ENCODE measurements at places on chromosomes 2 and 18. TPM values are rescaled to one million over a fixed set of nuclear protein-coding genes. Genes with fewer than 3 reads are reported as not detected.

- H3K27ac ChIP-seq, result no peak overlapping the region
- H3K27me3 ChIP-seq, result no peaks in the 10 kb centered on the region
- no peak overlapping the region for H3K4me3 ChIP-seq
- no peak for DNase-seq
- H3K4me1 ChIP-seq, result peaks cover 16% of the 10 kb centered on the region
Measured at GRCh38 chr2:234142530-234142929, 92.0 kb downstream of the SPP2 start.

GRCh38 chr2:221518201-221518934 is 53.7 kb downstream of the EPHA4 start:
- DNase-seq, result no peak
- H3K27ac ChIP-seq, result no peak overlapping the region
- no peaks in the 10 kb centered on the region for H3K27me3 ChIP-seq
- H3K4me3 ChIP-seq, result no peak overlapping the region
- no peaks in the 10 kb centered on the region for H3K36me3 ChIP-seq

DNA sequence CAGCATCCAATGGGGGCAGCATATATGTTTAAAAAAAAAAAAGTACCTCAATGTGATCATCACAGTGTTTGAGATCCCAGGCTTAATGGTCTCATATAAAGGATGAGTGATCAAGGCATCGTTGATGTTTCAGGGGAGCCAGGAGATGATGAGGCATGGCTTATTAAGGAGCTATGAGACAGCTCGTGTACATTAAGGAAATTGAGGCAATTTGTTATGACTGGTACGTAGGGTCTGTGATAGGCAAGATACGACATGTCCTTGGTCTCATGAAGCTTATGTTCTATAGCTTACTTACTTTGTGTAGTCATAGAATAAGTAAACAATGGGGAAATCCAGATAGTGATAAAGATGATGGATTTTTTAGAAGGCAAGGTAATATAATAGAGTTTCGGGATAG is 49.1 kb upstream of the FAM171B start:
- H3K36me3 ChIP-seq, result peaks cover 8% of the 10 kb centered on the region
- H3K27me3 ChIP-seq, result no peaks in the 10 kb centered on the region
- H3K4me1 ChIP-seq, result peaks cover 17% of the 10 kb centered on the region
- DNase-seq, result no peak
- H3K4me3 ChIP-seq, result no peak overlapping the region
- H3K27ac ChIP-seq, result no peak overlapping the region

DNA sequence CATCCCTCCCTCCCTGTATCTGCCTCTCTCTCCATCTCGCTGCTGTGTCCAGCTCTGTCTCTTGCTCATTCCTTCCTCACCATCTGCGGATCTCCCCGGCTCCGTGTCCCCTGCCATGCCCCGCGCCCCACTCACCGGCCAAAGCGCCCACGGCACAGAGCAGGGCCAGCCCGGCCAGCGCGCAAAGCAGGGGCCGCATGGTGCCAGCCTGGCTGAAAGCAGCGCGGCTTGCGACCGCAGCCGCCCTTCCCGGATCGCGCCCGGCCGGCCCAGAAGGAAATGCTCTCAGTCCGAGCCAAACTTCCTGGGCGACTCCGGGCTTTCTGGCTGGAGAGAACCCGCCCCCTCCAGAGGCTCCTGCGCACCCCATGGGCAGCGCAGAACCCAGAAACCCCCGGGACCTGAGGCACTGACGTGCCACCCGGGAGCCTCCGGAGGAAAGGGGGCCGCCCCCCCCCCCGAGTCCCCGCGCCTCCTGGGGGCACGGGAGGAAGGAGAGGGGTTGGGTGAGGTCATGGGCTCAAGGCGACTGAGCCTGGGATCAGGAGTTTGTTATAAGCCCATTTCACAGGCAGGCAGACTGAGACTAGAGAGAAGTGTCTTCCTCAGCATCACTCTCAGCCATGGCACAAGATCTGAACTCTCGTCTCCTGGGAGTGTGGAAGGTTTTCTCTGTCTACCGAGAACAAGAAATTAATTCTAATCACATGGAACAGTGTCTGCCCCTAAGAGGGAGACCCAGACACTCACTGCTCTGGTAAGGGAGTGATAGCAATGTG is 45.2 kb upstream of the RAB6C start:
- H3K27ac ChIP-seq, result no peak overlapping the region
- H3K27me3 ChIP-seq, result peaks cover 33% of the 10 kb centered on the region
- H3K4me3 ChIP-seq, result no peak overlapping the region
- DNase-seq, result no peak
- H3K4me1 ChIP-seq, result no peaks in the 10 kb centered on the region

GRCh38 chr2:128374711-128375413 is 56.2 kb upstream of the HS6ST1 start:
- H3K36me3 ChIP-seq, result no peaks in the 10 kb centered on the region
- H3K4me1 ChIP-seq, result peaks cover 13% of the 10 kb centered on the region
- no peak for DNase-seq
- peaks cover 18% of the 10 kb centered on the region for H3K27me3 ChIP-seq
- no peak overlapping the region for H3K4me3 ChIP-seq
- no peak overlapping the region for H3K27ac ChIP-seq

GRCh38 chr18:2410688-2411087 is 160.6 kb downstream of the METTL4 start:
- H3K4me3 ChIP-seq, result no peak overlapping the region
- DNase-seq, result no peak
- no peak overlapping the region for H3K27ac ChIP-seq
- no peaks in the 10 kb centered on the region for H3K4me1 ChIP-seq
- peaks cover 9% of the 10 kb centered on the region for H3K27me3 ChIP-seq
- no peaks in the 10 kb centered on the region for H3K36me3 ChIP-seq

GRCh38 chr2:9772999-9773902 is 70.0 kb upstream of the TAF1B start:
- H3K4me3 ChIP-seq, result no peak overlapping the region
- no peak overlapping the region for H3K27ac ChIP-seq
- peaks cover 7% of the 10 kb centered on the region for H3K4me1 ChIP-seq
- DNase-seq, result no peak

DNA sequence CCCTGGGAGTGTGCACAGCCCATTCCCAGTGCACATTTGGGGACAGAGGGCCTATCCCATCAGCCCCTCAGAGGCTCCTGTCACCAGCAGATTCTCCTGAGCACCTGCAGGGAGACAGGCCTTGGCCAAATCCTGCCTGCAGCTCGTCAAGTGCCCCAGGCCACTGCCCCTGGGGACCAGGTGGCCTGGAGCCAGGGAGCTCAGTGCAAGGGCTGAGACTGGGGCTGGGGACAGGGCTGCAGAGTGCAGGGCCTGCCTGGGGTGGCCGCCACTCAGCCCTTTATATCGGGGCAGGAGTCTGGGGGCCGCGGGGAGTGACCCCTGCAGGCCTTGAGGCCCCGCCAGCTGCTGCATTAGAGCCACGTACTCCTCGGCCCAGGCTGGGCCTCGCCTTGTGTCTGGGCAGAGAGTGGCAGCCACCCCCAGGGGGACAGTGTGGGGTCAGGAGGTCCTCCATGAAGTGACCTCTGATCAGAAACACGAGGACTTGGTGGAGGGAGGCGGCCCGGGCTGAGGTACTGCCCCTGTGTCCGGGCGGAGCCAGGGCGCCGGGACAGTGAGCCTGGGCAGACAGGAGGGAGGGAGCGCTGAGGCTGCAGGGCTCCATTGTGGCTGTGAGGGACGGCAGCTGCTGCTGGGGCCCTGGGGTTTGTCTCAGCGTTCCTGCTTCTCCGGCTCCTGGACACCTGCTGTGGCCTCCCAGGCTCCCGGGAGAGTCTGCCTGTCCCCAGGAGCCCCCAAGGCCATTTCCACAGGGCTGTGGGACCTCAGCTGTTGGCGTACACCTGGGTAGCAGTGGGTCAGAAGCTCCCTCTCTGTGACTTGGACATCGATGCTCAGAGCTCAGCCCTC is 24.2 kb downstream of the GPC1 start:
- no peaks in the 10 kb centered on the region for H3K36me3 ChIP-seq
- H3K27ac ChIP-seq, result no peak overlapping the region
- peaks cover 3% of the 10 kb centered on the region for H3K4me1 ChIP-seq
- H3K4me3 ChIP-seq, result no peak overlapping the region
- peaks cover 18% of the 10 kb centered on the region for H3K27me3 ChIP-seq
- DNase-seq, result no peak

- H3K4me1 ChIP-seq, result peaks cover 42% of the 10 kb centered on the region
- no peak overlapping the region for H3K27ac ChIP-seq
- peaks cover 11% of the 10 kb centered on the region for H3K36me3 ChIP-seq
- H3K4me3 ChIP-seq, result no peak overlapping the region
- no peak for DNase-seq
- H3K27me3 ChIP-seq, result no peaks in the 10 kb centered on the region
Measured at GRCh38 chr18:23982155-23983079, 32.1 kb upstream of the TTC39C start.

GRCh38 chr2:169105476-169105875 is 36.1 kb downstream of the DHRS9 start:
- no peak overlapping the region for H3K27ac ChIP-seq
- no peak for DNase-seq
- H3K4me1 ChIP-seq, result peaks cover 42% of the 10 kb centered on the region
- H3K27me3 ChIP-seq, result peaks cover 4% of the 10 kb centered on the region
- H3K36me3 ChIP-seq, result no peaks in the 10 kb centered on the region
- H3K4me3 ChIP-seq, result no peak overlapping the region

WNT6 gene
- total RNA-seq, result 0.21 TPM

EGR4 gene
- 0.41 TPM for total RNA-seq

Measured in activated naive CD8-positive, alpha-beta T cell treated with anti-CD3 and anti-CD28 coated beads for 36 hours (primary cell).